Effector memory CD4-positive, alpha-beta T cell (primary cell): ENCODE measurements at places on chromosomes 11 and 22.
A peak's percentile ranks its signal among the peaks of the same experiment; 100 is the strongest.

GRCh38 chr11:119709638-119710346 is 19.2 kb downstream of the NECTIN1 start:
- DNase-seq, result no peak

DNA sequence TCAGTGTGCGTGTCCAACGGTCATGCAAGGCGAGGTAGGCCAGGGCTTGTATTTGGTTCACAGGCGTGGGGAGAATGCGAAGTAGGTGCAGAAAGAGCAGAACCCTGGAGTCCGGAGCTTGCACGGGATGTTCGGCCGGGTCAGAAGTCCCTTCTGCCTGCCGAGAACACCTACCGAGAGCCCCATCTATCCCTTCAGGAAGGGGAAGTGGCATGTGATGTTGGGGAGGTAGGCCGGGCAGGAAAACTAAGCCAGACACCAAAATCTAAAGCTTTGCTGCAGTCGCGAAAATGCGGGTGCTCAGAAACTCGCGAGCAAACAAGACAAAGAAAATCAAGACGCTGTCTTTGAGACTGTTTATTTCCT is 435 bp upstream of the TAF6L start:
- DNase-seq, result no peak

DNA sequence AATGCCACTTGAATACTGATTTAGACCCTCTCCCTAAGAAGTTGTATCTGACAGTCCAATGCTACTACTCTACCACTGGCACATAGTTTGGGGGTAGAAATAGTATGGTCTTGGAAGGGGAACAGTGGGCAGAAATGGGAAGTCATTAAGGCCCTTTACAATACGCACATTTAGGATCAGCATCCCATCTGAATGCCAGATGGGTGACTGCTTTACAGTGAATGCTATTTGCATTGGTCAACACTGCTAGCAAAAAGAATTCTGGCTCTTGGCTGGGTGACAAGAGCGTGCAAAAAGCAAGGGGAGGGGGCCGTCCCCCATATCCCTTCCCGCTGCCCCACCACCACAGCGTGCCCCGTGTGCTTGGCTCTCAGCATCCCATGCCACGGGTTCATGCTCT is 104.7 kb upstream of the BID start:
- DNase-seq, result no peak

GRCh38 chr22:49670456-49671330 is 157.0 kb downstream of the BRD1 start:
- DNase-seq, result no peak

- peak; percentile 95 for DNase-seq
Observed at GRCh38 chr11:63938479-63939396, at the start of gene NAA40. TSS of gene NAA40 (plus strand) at chr11:63939002. CDS start at chr11:63939097, 95 bp downstream.

DNA sequence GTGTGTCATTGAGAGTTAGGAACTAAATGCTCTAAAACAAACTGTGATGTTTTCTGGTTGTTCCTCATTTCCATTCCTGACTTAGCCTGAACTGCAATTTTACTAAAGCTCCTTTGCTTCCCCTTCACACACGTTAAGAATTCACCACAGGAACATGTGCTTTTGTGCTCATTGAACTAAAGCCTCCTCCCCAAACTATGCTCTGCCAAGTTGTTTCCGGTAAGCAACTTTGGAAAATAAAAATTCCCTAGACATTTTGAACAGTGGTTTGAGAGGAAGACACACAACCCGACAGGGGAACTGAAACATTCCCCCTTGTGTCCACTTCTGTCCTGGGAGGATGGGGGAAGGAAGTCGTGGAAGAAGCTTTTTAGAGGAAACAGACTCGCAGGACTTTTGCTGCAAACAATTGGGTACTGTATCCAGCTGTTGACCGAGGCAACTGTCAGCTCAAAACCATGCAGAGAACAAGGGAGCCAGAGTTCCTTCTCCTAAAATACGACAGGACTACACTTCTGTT is 66.9 kb downstream of the GAB2 start:
- no peak for DNase-seq

GRCh38 chr11:84855508-84856245 is 771.5 kb downstream of the DLG2 start:
- no peak for DNase-seq

DNA sequence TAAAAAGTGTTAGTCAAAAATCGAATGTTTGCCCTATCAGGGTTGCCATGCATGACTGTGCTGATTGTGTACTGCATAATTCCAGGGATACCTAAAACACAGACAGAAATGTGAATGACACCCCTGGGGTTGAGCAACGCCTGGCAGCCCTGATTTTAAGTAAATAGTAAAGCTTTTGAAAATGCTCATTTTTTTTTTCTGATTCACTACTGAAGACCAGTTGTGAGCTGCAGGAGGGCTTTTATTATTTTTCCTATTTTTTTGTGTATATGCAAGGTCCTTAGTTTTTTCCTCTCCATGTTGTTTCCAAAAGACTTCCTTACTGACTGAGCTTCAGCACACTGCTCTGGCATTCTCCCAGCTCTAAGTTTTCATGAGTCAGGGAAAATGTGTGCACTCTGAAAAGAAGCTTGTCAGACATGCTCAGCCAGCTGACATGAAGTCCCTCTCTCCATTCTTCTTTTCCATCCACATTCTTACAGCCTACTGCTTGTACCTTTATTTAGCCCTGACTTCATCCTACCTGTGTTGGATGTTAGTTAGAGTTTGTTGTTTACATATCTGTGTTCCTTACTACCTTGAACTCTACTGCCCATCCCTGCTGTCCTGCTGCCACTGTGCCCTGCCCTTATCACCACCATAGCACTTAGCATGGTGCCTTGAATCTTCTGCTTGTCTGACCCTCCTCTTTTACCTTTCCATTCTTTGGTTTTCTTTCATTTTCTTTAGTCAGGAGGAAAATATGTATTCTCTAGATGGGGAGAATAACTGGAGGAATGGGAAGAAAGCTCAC is 79.5 kb downstream of the HORMAD2 start:
- no peak for DNase-seq
